ENCODE measurements at places on chromosomes 1 and 21.

- no peak for DNase-seq
Observed at GRCh38 chr1:43273708-43274107, 3.9 kb downstream of the TMEM125 start.

GRCh38 chr1:33061834-33062233 lies 19.1 kb upstream of the AZIN2 start:
- DNase-seq, result no peak

DNA sequence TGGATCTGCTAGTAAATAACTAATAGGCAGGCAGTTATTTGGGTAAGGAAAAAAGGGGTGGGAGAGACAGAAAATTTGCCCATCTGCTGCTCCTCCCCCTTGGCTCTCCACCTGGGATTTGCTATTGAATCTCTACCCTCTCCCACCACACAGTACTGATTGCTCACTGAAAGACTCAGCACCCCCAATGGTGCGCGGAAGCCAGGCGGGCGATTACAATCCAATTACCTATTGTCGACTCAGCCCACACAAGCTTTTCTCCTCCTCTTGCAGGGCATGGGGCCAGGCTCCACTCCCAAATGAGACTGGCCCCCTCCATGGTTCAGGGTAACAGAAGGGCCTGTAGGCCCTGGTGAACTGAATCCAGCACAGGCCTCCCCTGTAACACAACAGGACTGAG lies 2.7 kb upstream of the HMGN2 start:
- DNase-seq, result no peak

GRCh38 chr1:32746130-32746529 lies 43.6 kb upstream of the SYNC start:
- DNase-seq, result no peak

GRCh38 chr21:45463871-45464270 lies 58.9 kb downstream of the COL18A1 start:
- DNase-seq, result no peak

DNA sequence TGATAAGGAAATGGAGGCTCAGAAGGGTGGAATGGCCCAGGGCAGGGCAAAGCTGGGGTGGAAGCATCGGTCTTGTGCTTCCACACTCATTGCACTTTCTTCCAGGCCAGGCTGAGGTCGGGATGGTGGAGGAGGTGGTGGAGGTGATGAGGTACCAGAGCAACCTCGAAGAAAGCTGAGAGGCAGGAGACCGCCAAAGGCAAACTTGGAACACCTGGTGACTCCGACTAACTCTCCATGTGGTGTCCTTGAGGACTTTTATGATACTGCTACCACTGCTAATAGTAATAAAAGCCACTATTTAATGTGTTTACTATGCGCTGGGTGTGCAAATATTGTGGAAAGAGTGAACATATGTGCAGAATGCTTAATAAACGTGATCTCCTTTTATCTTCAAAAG lies 16.9 kb upstream of the BTG2 start:
- no peak for DNase-seq

DNA sequence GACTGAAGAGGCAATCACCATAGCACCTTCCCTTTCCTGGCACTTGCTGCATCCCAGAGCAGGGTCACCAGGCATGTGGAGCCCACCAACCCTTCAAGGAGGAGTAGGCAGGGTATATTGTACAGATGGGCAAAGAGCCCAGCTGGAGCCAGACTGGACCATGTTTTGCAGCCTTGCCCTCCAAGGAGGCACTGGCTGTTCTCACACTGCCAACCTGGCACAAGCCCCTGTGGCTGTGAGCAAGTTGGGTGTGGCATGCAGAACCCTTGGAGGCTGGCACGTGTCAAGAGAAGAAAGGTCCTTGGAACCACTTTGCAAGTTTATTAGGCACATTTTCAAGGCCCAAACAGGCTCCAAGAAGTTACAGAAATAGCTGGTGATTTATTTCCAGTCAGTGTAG lies 146.4 kb downstream of the FOXD2 start:
- DNase-seq, result no peak

DNA sequence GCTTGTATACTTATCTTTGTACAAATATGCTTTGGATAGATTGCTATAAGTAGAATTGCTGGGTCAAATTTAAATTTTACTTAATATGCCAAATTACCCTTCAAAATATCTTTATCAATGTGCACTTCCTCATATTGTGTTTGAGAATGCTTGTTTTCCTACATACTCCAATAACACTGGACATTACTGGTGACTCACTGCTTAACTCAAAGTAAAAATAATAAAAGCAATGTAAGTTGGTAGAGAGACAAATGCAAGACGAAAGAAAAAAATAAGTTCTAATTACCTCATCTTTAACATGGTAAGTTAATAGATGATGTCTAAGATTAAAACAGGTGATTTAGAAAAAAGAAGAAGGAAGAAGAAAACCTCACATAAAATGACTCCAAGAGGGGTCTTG lies 7.9 kb upstream of the SH3GLB1 start:
- DNase-seq, result no peak

All from A172 (cell line).